ENCODE measurements at places on chromosomes 2 and 18. TPM values are rescaled to one million over a fixed set of nuclear protein-coding genes. Genes with fewer than 3 reads are reported as not detected.

SCYGR5 gene
- not detected for total RNA-seq

ABCB11 gene
- total RNA-seq = not detected

EVX2 gene
- total RNA-seq = not detected

DNA sequence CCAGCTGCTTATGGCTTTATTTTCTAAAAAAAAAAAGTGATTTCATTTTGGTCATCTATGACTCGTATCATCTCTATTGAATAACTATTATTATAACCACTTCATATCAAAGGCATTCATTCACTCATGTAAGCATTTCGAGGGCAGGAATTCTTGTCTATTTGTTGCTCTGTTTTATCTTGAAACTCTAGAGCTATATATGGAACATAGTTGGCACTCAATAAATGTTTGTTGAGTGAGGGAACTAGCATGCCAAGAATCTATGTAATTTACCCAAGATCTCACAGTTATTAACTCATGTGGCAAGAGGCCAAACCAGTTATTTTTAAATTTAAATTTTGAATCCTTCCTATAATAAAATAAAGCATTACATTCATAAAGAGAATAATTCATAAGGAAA is 470.1 kb downstream of the TMX3 start:
- no peak for DNase-seq

DNA sequence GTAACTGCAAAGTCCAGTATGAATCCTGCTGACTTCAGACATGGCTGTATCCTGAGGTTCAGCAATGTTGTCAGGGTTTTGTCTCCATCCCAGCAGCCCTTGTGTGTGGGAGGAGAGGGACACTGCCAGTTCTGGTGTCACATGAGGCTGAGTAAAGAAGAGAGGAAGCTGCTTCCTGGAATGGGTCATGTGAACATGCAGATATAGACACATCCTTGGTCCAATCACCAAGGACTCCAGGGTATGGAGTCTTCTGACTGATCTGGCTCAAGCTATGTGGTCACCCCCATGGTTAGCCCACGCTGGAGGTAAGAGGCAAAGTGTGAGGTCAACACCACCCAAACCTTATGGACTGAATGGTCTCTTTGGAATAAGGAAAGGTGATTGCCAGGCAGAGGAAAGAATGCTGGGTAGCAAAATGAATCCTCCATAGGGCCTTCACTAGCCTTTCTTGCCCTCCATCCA is 134.4 kb upstream of the SLC1A4 start:
- peak; percentile 75 for DNase-seq

Measured in A172 (cell line).